ENCODE measurements at places on chromosomes 2 and 18.

- no peak for DNase-seq
Observed at GRCh38 chr2:27636766-27637165, 7.9 kb downstream of the GPN1 start.

DNA sequence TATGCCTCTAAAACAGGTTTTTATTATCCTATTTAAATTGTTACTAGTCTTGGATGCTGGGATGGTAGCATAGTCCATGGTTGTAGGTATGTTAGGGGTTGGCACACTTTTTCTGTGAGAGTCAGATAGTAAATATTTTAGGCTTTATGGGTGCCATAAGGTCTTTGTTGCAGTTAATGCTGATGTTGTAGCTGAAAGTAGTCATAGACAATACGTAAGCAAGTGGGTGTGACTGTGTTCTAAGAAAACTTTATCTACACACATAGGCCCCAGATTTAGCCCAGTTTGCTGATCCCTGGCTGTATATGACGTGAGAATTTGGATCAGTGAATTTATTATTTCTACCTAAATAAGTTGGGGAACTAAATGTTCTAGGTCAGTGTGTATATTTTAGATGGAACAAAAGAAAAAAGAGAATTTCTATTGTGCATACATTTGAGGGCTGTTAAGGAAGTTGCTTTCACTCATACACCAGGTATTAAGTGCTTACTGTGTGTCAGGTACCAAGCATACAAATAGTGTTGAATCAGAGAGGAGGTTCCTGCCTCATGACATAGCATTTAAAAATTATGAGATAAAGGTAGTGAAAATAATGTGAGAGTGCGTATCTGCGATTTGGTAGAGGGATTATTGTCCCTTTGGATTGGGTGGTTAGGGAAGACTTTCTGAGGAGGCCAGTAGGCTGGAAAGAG is 39.4 kb downstream of the AGFG1 start:
- DNase-seq: no peak

DNA sequence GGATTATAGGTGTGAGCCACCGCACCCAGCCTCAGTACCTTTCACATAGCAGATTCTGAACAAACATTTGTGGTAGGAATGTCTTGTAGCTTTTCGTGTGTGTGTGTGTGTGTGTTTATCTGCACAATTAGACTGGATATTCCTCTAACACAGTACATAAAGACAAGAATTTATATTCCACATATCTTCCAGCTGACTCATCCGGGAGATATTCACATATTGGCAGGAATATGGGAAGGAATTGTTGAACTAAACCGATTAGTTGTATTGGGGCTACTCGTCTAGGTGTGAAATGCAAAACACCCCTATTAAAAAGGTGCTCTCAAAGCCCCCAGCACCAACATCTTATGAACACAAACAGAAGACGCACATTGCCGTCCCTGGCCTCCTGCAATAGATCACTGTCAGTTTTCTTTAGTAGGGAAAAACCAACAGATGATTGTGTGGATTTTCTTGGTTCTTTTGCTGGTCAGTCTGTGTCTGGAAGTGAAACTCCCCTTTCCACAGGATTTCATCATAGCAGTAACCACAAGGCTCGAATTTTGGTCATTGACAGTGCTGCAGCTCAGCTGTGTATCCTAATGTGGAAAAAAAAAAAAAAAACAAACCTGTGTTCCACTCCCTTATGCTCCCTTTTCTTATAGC is 208.5 kb upstream of the ACVR2A start:
- no peak for DNase-seq

GRCh38 chr2:40265602-40266001 is 186.3 kb downstream of the SLC8A1 start:
- no peak for DNase-seq

Data from pulmonary artery endothelial cell (primary cell).